Heart right ventricle (tissue), 16 donors: ENCODE measurements at places on chromosomes 3 and 15. TPM values are rescaled to one million over a fixed set of nuclear protein-coding genes. Genes with fewer than 3 reads are reported as not detected.

- DNase-seq: peak; percentile 29
- H3K27ac ChIP-seq: peak overlapping the region; percentile 96
- no peaks in the 10 kb centered on the region for H3K27me3 ChIP-seq
- H3K36me3 ChIP-seq: no peaks in the 10 kb centered on the region
Observed at GRCh38 chr3:133570139-133570936, 3.1 kb upstream of the CDV3 start.

Gene GOLGA6L9
- total RNA-seq: 1.00 TPM

Gene PLSCR5
- total RNA-seq: not detected

DNA sequence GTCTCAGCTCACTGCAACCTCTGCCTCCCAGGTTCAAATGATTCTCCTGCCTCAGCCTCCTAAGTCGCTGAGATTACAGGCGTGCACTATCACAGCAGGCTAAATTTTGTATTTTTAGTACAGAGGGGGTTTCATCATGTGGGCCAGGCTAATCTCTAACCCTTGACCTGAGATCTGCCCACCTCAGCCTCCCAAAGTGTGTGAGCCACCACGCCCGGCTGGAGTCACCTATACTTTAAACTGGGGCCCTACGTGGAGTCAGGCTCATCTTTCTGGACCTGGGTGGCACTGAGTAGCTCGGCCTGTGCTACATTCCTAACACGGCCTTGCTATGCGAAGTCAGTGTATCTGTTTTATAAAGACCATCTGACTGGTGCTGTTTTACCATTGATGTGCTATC is 5.8 kb downstream of the GPR171 start:
- H3K27me3 ChIP-seq: no peaks in the 10 kb centered on the region
- no peaks in the 10 kb centered on the region for H3K4me1 ChIP-seq
- H3K4me3 ChIP-seq: no peak overlapping the region
- H3K36me3 ChIP-seq: no peaks in the 10 kb centered on the region

- no peak for DNase-seq
- no peak overlapping the region for H3K27ac ChIP-seq
- no peaks in the 10 kb centered on the region for H3K4me1 ChIP-seq
- no peak overlapping the region for H3K4me3 ChIP-seq
Observed at GRCh38 chr3:143269741-143270140, 150.2 kb downstream of the CHST2 start.

- no peaks in the 10 kb centered on the region for H3K36me3 ChIP-seq
- H3K4me1 ChIP-seq: no peaks in the 10 kb centered on the region
- no peaks in the 10 kb centered on the region for H3K27me3 ChIP-seq
Observed at GRCh38 chr15:30072630-30073029, 10.1 kb upstream of the GOLGA8J start.

DNA sequence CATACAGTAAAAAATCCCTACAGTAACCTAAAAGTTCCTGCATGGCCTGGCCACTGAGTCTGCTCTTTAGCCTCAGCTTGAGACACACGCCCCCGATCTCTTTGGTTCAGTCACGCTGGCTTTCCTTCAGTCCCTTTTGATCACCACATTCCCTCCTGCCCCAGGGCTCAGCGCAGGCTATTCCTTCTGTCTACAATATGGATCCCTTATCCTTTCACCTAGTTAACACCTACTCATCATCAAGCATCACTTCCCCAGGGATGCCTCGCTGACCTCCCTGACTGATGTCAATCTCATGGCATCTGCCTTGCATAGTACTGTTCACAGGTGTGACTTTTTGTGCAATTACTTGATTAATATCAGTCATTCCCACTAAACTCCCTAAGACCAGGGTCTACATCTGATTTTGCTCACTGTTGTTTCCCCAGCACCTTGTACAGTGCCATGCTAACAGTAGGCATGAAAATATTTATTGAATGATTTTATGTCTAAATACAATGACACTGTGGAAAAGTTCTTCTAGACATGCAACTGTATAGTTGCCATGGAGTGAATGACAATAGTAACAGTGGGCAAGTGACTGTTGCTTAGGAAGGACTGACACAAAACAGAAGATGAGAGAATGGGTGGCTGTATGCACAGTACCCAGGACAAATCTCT is at the start of gene SNTN:
TSS of gene SNTN (plus strand) at position 610 of the 660 bp plus-strand sequence. CDS start at position 623, 13 bp downstream.
- no peak for DNase-seq
- H3K4me3 ChIP-seq: no peak within 1 kb of the TSS
- no peaks in the 10 kb centered on the region for H3K4me1 ChIP-seq
- no peaks in the 10 kb centered on the region for H3K27me3 ChIP-seq
- H3K27ac ChIP-seq: no peak within 1 kb of the TSS

DNA sequence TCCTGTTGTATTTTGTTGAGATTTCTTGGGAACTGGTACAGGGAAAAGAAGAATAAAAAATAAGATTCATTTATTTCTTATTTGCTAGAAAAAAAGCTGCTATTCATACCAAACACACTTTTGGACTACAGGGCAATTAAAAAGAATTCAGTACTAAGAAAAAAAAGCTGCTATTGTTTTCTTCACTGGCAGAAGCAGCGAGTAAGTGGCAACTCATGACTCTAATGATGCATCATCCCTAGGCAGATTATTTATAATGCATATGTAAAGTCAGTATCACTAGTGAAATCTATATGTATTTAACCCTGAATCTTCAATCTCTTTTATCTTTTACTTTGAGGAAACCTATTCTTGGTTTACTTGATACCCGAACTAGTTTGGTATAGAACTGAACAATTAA is 15.2 kb downstream of the PFN2 start:
- H3K27me3 ChIP-seq: no peaks in the 10 kb centered on the region
- no peaks in the 10 kb centered on the region for H3K36me3 ChIP-seq
- H3K4me3 ChIP-seq: no peak overlapping the region

DNA sequence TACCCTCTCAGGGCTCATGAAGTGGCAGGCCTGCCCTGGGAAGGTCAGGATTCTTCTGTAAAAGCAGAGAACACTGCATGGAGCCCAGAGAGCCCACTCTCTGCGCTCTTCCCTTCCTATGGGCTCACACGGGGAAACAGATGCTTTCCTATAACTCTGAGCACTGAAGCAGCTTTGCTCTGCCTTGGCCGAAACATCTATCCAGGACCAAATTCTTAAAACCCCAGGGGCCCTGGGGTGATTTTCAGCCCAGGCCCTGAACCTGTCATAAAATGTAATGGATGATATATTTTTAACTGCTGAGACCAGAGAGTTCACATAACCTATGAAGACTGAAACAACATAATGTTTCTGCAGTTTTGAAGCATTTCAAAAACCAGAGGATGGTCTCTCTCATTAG is 249.9 kb upstream of the CTDSPL start:
- H3K27ac ChIP-seq: no peak overlapping the region
- H3K4me3 ChIP-seq: no peak overlapping the region
- H3K36me3 ChIP-seq: peaks cover 2% of the 10 kb centered on the region
- DNase-seq: no peak

Gene TTC21A
- total RNA-seq: 1.1 TPM
